Stimulated activated CD4-positive, alpha-beta T cell treated with anti-CD3 and anti-CD28 coated beads, TNF-alpha, amount 100 ng/mL, for 1 hour (primary cell): ENCODE measurements at places on chromosomes 1 and 21.

DNA sequence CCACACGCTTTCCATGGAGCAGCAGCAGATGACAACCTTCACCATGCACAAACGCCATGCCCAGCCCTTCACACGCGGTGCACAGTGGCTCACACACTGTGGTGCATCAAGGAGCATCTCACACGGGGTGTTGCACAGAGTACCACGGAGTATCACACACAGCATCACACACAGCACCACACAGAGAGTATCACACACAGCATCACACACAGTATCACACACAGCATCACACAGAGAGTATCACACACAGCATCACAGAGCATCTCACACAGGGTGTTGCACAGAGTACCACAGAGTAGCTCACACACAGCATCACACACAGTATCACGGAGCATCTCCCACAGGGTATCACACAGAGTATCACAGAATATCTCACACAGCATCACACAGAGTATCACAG, 122.2 kb upstream of the RAB4A start:
- DNase-seq: no peak

DNA sequence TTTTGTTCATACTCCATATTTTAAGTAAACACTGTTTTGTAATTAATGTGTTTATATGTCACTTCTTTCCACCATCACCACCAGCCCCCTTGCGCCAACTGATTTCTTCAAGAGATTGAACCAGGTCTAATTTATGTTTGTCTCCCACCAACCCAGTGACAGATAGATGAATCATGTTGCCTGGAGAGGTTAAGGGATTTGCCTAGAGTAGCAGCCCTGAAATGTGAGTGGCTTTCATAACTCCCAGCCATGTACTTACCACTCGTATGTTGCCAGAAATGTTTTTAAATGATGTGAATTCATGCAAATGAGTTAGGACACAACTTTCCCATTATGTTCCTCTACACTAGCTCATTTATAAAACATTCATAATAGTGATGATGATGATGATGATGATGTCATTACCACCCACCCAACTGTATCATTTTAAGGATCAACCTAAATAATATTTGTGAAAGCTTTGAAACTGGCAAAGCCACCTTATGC, 86.9 kb downstream of the LRRC8D start:
- DNase-seq: no peak

- no peak for DNase-seq
Measured at GRCh38 chr1:16015960-16016901, 1.6 kb downstream of the HSPB7 start.

GRCh38 chr1:229781453-229781852, 155.4 kb downstream of the URB2 start:
- no peak for DNase-seq

- no peak for DNase-seq
Measured at GRCh38 chr1:160219062-160219929, 14.1 kb downstream of the PEA15 start.

GRCh38 chr1:15775706-15776105, 17.1 kb downstream of the FBLIM1 start:
- no peak for DNase-seq

- DNase-seq: no peak
Measured at GRCh38 chr1:233313434-233314155, 13.9 kb upstream of the MAP3K21 start.

DNA sequence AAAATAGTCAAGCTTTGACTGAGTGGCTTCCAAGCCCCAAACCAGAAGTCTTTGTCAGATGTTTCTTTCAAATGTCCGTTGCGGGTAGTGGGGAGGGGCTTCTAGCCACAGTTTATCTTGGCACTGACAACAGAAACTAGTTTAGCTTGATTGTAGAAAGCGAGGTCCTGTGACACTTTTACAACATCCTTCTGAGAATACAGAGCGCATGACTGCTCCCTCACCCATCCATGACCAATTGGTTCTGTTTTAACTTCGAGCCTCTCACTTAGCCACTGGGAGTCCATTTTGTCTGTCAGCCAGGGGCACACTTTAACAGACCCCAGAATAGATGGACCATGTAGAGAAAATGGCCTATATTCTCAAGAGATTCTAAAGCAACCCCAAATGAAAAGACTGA, 199.2 kb upstream of the ST6GALNAC5 start:
- DNase-seq: no peak

DNA sequence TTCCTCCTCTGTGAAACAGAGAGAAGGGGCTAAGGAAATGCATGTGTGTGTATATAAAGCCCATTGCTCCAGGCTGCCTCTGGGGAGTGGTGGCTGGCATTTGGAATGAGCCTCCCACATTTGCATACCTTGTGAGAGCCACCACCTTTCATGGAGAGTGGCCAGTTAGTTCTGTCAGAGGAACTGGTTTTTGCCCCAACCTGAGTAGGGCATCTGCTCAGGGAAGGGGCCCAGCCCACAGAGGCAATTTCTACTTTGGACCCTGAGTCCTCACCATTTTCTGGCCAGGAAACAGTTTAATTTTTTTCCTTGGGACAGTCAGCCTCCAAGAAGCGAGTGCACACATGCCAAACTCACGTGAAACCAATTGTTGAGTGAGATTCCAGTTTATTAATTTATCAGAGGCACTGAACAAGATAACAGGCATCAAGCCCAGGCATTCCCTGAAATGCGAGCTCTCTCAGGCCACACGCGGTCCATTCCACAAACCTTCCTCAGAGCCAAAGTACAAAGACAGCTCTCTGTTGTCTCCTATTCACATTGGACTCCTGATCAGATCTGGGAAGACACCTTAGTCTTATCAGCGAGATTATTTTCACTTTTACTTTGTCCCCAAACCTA, 1.0 kb upstream of the SLC6A9 start:
- DNase-seq: no peak

- DNase-seq: no peak
Measured at GRCh38 chr1:11486231-11487009, 7.5 kb downstream of the DISP3 start.

DNA sequence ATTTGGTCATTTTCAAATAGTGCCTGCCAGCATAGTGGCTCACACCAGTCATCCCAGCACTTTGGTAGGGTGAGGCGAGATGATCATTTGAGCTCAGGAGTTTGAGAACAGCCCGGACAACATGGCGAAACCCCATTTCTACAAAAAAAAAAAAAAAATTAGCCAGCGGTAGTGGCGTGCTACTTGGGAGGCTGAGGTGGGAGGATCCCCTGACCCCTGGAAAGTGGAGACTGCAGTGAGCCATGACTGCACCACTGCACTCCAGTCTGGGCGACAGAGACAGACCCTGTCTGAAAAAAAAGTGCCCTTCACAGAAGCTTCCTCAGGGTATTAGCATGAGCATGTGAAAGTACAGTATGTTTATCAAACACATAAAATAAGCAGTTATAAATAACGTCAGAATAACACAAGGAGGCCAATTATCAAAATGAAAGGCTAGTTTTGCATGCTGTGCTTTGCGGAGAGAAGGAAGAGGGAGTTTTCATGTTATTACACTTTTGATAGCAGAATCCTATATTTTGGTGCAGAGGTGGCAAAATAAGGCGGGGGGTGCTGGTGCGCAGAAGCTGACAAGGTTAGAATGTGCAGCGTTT, 781 bp upstream of the METTL13 start:
- no peak for DNase-seq

DNA sequence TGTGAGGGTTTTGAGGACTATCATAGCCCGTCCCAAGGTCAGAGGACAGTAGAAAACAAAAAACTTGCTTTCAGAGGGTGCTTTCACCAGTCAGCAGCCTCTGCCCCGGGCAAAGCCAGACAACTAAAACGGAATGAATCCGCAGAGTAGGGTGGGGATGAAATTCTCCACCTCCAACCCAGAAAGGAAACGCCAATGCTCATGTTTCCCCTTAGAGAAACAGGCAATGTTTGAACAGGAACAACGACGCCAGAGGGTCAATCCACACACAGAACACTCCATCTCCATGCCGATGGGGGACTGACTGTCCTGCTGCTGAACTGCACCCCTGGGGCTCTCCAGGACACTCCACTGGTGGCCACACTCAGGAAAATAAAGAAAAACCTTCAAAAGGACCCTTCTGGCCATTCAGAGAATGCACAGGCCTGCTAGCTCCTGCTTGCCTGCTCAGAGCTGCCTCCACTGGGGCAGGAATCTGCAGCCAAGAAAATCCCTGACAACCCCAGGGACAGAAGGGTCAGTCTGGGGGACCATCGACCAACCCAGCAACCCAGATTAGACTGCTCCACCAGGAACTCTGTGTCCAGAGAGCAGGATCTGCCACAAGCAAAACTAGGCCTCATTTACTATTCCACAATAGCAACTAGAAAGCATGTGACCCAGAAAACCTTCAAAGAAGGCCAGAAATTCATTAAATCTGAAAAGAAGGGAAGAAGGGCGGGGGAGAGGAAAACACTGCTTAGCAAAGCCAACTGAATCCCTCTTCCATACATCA, 116.0 kb downstream of the TOMM20 start:
- DNase-seq: no peak
